ENCODE measurements at places on chromosomes 1 and 21.

DNA sequence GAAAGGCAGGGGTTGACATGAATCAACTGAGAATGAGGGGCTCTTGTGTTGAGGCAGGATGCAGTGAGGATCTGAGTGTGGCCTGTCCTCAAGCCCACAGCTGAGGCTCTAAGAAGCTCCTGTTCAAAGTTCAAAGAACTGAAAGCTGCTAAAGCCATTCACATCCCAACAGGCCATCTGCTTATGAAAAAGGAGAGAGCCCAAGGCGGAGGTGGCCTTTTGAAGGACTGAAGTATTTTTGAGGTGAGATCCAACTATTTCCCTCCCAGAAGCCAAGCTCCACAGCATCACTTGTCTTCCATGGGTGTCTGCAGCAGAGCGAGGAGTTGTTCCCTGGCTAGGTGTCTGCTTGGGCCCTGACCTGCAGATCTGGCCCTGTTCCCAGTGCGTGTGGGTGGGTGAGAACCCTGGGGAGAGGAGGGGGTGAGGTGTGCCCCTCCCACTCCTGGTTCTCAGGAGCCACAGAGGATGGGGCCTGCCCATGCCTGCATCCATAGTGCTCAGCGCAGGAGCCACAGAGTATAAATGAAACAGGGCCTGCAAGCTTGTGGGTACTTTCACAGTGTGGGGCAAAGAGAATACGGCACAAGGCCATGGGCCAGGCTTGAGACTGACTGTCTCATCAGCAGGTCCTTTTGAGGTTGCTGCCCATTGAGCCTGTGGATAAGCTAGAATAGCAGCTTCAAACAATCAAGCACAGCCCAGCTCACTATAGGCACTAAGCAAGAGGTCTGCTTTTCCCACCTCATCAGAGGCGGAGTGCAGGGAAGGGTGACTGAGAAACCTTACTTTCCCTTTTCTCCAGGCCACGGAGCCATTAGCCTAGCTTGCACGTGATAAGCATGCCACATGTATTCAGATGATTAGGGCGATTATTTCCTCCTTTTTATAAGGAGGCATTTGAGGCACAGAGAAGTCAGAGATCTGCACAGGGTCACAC, 15.7 kb downstream of the REG4 start:
- DNase-seq = no peak

DNA sequence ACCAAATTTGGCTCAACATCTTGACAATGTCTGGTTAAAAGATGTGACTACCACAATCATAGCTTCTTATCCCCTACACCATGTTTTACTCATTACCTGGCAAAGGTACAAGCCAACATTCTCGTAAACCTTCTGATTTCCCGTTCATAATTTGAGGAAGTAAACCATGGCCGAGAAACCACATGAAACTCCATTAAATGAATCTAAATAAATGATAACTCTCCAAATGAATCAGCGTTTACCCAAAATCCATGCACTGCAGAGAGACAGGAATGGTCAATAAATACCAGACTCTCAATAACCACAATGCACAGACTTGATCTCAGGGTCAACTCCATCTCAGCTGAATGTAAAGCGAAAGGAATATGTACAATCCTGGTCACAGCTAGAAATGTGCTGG, 125.2 kb downstream of the TYW3 start:
- no peak for DNase-seq

DNA sequence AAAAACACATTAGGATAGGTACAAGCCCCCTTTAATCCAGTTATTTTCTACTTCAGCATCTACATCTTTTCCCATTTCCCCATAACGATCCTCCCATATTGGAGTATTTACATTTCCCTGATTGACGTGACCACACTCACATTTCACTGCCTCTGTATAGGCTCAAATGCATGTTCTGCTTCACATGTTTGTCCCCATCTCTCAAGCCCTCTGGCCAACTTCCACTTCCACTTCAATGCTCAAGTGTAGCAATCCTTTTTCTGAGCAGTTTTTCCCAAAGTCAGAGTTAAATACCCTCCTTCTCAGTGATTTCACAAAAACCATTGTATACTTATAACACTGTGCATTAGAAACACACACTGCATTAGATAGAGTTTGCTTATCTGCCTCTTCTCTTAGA, 61.8 kb upstream of the TTLL7 start:
- DNase-seq = no peak

- no peak for DNase-seq
Observed at GRCh38 chr1:157691285-157691920, 9.2 kb downstream of the FCRL3 start.

DNA sequence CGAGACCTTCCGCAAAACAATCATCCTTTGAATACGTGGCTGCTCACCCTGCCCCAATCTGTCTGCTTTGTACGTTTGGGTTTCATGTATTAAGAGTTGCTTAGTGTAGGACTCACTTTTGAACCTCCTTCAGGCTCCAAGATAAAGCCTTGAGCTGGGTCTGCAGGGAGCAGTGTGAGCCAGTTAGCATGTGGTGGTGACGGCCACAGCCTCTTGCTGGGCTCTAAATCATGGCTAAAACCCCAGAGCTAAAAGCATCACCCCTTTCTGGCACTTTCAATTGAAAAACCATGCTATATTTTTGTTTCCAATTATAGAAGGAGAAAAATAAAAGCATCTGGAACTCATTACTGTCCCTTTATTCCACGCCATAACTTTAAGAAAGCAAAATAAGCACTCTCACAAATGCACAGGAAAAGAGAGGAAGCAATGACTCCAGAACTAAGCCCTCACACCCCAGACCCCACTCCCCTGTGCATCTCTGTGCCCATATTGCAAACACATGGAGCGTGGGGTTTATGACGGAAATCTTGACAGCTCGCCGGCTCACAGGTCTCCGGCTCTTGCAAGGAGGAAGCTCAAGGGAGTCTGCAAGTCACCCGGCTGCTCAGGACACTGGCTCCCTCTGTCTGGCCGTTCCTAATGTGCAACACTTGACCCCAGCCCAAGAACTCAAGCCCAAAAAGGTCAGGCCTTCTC, 135.5 kb downstream of the MIS18A start:
- no peak for DNase-seq

DNA sequence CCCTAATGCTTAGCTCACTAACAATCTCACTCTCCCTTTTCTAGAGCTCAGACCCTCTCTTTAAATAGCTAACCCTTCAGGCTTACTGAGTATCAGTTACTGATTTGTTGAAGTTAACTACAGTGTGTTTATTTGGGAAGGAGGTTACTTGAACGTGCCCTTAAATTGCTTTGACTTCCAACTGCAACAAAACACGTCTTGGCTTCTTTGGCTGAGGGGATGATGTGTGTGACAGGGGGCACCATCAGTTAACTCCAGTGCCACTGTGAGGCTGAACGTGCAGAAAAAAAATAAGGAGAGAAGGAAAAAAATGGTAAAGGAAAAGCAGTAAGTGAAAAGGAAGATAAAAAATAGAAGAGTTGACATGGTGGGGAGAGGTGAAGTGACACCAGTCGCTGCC, 75.1 kb upstream of the NRIP1 start:
- no peak for DNase-seq

- no peak for DNase-seq
Observed at GRCh38 chr1:91707114-91707889, 178.6 kb downstream of the TGFBR3 start.

GRCh38 chr1:228036701-228037231, 30.0 kb downstream of the WNT3A start:
- no peak for DNase-seq

- no peak for DNase-seq
Observed at GRCh38 chr1:4778056-4778455, 123.6 kb downstream of the AJAP1 start.

DNA sequence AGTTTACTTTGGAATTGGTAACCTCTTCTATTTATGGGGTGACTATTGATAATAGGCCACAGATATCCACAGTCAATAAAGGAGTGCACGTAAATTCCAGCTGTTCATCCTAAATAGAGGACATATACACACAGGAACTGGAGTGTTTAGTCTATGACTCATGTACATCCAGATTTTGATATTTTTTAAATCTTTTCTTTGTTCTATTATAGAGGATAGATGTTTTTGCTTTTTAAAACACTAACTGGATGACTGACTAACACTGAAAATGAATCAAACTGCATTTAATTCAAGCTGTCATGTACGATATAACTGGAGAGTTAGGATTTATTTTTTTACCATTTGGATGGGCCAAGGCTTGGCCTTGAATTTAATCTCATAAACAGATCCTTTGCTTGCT, 45.9 kb downstream of the RGL1 start:
- no peak for DNase-seq

- no peak for DNase-seq
Observed at GRCh38 chr1:247415423-247416361, at the start of gene NLRP3. NLRP3 (plus strand) TSS chr1:247416173; CDS start chr1:247418801, 2,628 bp downstream.

DNA sequence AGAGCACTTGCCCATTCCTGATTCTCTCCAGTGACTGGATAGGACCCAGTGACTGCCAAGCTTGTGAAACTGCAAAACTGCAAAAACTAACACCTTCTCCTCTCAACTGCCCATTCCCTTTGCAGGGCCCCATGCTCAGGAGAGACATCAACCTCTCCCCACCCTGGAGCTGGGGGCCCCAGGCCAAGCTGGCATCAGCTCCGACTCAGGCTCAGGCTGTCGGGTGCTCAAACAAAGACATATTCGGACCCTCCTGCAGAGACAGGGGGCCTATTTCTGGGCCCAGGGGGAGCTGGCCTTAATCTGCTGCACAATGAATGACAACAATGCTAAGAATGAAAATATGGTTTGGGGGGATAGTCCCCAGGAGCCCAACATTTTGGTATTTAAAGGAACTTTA, 11.8 kb downstream of the LMX1A start:
- DNase-seq = no peak

DNA sequence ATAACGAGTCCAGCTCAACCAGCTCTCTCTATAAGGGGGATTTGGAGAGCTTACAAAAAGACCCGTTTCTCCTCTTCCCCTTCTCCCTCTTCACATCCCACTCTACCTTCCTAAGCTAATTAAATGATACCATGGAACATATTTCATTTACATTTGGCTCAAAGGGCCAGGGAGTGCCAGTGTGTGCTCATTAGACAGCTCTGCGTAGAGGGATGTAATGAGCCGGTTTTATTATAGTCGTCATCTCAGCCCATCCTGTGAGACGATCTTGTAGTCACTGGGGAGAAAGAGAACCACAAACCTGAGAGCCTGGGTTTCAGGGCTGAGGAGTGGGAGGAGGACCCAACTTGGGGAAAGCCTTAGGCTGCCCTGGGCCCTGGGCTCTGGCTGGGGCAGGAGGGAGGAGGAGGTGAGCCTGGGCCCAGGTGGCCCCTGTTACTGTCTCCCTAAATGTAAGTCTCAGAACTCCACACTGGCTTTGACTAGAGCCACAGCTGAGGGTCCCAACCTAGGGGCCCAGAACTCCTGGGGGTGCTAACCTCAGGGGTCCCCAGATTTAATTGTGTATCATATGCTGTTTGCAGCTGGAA, 354.6 kb downstream of the MATN1 start:
- DNase-seq = no peak

DNA sequence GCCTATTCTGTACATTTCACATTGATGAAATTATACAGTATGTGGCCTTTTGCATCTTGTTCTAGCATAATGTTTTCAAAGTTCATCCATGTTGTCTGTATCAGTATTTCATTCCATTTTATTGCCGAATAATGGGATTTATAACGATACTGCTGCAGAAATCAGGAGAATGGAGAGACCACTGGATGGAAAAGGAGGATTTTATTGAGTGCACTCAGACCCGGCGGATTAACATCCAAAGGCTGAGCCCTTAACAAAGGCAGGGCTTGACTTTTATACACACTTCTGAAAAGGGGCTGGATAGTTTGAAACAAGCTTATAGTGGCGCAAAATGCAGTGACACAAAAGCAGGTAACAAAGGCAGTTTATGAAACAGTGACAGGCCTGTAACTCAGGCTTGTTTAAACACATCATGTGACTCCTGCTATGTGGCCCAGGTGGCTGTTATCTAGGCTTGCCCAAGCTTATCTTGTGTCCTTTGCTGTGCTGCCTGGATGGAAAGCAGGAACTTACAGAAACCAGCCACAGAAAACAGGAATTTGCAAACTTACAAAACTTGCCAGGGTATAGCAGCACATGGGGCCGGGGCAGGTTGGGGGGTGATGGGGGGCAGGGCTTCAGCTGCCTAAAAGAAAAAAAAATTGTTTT, 32.8 kb upstream of the KCNJ15 start:
- DNase-seq = no peak

Data from pulmonary artery endothelial cell (primary cell).